ENCODE measurements at places on chromosomes 13 and 19. TPM values are rescaled to one million over a fixed set of nuclear protein-coding genes. Genes with fewer than 3 reads are reported as not detected.

Gene HS6ST3
- not detected for total RNA-seq

Gene LIM2
- not detected for total RNA-seq

DNA sequence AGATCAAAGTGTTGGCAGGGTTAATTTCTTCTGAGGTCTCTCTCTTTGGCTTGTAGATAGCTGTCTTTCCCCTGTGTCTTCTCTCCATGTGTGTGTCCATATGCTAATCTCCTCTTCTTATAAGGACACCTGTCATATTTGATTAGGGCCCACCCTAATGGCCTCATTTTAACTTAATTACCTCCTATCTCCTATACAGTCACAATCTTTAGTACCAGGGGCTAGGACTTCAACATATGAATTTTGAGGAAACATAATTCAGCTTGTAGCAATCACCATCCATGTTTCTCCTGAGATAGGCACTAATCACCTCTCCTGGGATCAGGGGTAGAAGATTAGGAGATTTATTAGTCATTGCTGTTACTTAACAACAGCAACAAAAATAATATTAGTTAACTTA lies 196.1 kb upstream of the RXFP2 start:
- DNase-seq: no peak

Gene LILRA5
- total RNA-seq: not detected

Gene LHFPL6
- 2.5 TPM for total RNA-seq

DNA sequence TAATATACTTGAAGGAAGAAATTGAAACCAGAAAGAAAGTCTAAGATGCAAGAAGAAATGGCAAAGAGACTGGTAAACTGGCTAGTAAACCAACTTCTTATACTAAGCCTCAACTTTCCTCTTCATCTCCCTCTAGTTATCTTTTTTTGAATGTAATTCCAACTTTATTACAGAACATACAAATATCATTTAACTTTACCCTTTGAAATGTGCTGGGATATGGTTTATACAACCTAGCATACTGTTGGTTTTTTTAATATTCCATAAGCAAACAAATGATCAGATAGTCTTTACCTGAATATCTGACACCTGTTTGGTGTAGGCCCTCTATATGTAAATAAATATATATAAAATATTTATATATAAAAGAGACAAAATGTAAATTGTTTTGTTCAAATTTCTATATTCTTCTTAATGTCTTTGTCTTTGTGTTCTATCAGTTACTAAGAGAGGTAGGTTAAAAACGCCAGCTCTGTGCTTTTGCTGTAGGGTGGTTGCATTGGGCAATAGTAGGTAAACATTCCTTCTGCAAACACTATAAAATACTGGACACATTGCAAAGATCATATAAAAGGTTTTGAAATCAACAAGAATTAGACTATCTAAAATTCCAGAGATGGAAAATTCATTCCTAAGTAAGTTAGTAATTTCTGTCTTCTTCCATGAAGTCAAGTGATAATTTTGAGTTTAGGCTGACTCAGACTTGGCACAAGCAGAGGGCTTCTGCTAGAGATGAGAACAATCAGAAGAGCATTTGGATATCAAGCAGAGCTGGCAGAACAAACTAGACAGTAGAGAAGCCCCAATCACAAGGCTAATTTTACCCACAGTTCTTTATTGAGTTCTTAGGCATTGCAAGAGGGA lies 383.3 kb downstream of the RFC3 start:
- DNase-seq: no peak

GRCh38 chr13:45162821-45163220 lies 38.0 kb downstream of the KCTD4 start:
- DNase-seq: peak; percentile 95

GRCh38 chr19:2171349-2172145 lies 7.8 kb downstream of the DOT1L start:
- no peak for DNase-seq

GRCh38 chr19:17325133-17325532 lies 9.5 kb downstream of the ANO8 start:
- DNase-seq: no peak

- DNase-seq: no peak
These were observed 18.6 kb downstream of the NDUFB7 start for GRCh38 chr19:14553042-14553938.

DNA sequence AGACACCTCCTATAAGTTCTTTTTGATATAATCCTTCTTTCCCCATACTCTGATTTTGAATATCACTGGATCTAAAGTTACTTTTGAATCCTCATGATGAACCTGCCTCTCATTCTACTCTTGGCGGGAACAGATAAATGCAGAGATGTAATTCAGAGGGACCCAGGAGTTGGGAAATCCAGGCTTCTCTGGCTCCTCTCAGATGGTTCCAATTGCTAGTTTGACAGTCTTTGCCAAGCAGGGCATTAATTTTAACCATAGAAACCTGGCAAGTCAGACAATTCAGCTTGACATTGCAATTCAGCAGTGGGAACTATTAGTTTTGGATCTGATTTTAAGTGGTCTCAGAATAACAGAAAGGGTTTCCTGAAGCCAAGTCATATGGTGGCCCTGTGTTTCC lies 67.3 kb upstream of the KLF12 start:
- no peak for DNase-seq

Gene TRAPPC6A
- 61.6 TPM for total RNA-seq

Gene AMH
- total RNA-seq: 6.9 TPM

GRCh38 chr19:42295342-42295741 lies 6.6 kb upstream of the PRR19 start:
- no peak for DNase-seq

GRCh38 chr13:40792284-40793051 lies 3.1 kb downstream of the SLC25A15 start:
- DNase-seq: no peak

GRCh38 chr19:14162871-14163297 lies 26.5 kb upstream of the ASF1B start:
- DNase-seq: no peak

GRCh38 chr13:32426990-32427851 lies 709 bp downstream of the N4BP2L1 start:
- DNase-seq: peak; percentile 9

DNA sequence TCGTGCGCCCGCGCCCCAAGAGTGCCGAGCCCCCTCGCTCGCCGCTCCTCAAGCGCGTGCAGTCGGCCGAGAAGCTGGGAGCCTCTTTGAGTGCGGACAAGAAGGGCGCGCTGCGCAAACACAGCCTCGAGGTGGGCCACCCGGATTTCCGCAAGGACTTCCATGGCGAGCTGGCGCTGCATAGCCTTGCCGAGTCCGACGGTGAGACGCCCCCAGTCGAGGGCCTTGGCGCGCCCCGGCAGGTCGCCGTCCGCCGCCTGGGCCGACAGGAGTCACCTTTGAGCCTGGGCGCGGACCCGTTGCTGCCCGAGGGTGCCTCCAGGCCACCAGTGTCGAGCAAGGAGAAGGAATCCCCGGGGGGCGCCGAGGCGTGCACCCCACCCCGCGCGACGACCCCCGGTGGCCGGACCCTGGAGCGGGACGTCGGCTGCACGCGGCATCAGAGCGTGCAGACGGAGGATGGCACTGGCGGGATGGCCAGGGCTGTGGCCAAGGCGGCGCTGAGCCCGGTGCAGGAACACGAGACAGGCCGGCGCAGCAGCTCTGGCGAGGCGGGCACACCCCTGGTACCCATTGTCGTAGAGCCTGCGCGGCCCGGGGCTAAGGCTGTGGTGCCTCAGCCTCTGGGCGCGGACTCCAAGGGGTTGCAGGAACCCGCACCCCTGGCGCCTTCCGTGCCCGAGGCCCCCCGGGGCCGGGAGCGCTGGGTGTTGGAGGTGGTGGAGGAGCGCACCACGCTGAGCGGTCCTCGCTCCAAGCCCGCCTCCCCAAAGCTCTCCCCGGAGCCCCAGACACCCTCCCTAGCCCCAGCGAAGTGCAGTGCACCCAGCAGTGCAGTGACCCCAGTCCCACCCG lies 7.1 kb downstream of the DNASE2 start:
- DNase-seq: no peak

- DNase-seq: peak; percentile 89
These were observed 1708.9 kb downstream of the SLITRK5 start for GRCh38 chr13:89380101-89380500.

DNA sequence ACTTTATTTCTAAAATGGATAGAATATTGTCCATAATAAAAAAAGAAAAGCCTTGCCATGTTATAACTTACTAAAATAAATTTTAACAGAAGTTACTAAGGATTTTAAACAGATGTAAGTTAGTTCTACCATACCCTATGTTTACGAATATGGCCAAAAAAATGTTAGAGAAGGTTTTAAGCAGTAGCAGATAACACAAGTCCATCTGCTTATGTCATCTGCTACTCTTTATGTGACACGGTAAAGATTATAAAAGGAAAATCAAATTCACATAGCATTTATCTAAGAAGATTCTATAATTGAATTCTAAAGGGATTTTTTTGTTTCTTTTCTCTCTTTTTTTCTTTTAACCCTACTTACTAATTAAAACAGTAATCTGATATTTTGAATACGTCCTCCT lies 114.2 kb upstream of the MIR17HG start:
- DNase-seq: no peak

Gene UQCR11
- total RNA-seq: 275 TPM

DNA sequence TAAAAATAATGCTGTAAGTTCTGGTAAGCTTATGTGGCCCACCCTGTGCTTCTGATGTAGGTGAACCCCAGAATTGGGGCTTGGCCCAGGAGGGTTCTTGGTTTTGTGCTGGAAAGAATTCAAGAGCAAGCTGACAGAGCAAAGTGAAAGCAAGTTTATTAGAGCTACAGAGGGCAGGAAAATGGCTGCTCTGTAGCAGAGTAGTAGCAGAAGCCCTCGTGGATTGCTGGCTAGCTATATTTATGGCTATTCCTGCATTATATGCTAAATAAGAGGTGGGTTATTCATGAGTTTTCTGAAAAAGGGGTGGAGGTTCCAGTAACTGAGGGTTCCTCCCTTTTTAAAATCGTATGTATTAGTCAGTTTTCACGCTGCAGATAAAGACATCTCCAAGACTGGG lies 20.6 kb upstream of the ZNF599 start:
- DNase-seq: no peak

Gene ZNF667
- total RNA-seq: not detected

DNA sequence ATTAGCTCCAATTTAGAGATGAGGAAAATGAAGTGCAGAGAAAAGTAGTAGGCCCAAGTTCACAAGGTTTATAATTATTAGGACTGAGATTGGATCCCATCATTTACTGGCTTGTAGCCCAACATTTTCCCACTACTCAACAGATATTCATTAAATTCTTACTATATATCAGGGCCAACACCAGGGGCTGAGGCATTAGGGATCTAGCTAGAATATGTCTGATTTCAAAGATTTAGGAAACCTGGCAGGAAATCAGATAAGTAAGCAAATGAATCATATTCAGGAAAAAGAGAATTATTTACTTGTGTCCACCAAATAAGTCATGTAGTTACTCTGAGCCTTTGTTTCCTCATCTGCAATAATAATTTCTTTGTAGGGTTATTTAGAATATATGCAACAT lies 94.3 kb downstream of the OXGR1 start:
- DNase-seq: no peak

DNA sequence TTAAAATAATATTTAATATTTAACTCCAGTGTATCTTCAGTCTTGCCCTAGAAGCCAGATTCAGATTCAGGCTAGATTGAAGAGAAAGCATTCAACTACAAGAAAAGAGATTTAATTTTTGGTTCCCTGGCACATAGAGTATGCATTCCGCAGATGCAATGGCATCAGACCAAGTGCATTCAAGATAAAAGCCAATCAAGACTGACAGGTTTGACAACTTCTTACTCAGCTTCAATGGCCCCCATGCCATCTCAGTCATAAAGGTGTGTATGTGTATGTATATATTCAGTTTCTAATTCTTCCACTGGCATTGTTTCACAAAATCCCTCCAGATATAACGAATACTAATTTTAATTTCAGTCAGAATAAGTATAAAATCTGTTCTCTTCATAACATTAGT lies 650.8 kb upstream of the GPC6 start:
- DNase-seq: no peak

DNA sequence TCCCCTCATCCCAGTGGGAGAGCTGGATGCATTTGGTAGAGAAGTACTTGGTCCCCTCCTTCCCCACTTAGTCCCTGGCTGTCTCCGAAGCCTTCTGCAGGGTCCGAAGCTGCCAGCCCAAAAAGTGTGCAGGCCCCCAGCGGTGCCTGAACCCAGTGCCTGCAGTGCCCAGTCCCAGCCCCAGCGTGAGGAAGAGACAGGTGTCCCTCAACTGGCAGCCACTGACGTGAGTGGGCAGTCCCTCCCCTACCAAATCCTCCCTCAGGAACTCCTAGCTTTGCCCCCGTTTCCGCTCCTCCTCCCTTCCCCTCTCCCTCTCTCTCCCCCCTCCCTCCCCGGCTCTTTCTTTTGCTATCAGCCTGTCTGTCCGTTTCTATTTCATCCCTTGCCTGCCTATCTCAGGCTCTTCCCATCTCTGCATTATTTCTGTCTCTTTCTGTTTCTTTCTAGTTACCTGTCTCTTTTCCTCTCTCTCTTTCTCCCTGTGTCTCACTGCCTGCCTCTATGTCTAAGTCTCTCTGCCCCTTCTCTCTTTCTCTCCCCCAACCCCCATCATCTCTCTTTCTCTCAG lies 1.8 kb upstream of the LTBP4 start:
- no peak for DNase-seq

- peak; percentile 86 for DNase-seq
These were observed at the start of gene LRRC8E for GRCh38 chr19:7888145-7888825. LRRC8E (plus strand) TSS chr19:7888510; CDS start chr19:7895604, 7,094 bp downstream.

Measured in PC-9 (cell line).